Activated CD4-positive, alpha-beta T cell treated with anti-CD3 and anti-CD28 coated beads, Interleukin-2, amount 50 U/mL, for 48 hours (primary cell): ENCODE measurements at places on chromosomes 2 and 18.

DNA sequence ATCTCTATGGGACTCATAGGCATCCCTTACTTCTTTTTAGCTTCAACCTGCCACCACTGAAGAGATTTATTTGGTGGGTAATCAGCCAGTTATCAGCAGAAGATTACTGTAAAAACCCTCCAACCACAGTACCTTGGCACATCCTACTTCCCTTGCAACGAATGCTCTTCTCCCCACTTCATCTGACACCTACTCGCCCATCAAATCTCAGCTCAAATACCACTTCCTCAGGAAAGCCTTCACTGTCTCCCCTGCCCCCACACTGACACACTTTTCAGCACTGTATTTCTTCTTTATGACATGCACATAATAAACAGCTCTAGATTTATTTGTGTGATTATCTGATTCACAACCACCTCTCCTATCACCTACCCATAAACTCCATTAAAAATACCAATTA lies 3.1 kb downstream of the KDSR start:
- DNase-seq, result no peak

GRCh38 chr2:100821255-100821910 lies 1.4 kb downstream of the NPAS2 start:
- no peak for DNase-seq

DNA sequence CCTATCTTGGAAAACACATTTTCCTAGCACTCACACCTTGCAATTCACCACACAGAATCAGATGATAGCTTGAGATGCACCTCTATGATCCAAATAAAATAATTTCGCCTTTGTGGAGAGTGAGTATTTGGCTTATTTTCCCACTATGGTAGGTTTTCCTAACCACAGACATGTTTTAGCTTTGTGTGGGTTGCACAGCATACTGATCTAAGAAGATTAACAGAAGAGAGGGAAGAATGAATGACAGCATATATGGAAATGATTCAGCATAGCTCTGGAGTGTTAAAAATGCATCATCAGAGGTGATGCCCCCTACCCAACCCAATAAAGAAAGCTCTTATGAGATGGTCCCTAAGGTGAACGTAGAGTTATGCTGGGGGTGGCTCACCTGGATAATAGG lies 72.5 kb downstream of the GCA start:
- DNase-seq, result no peak

DNA sequence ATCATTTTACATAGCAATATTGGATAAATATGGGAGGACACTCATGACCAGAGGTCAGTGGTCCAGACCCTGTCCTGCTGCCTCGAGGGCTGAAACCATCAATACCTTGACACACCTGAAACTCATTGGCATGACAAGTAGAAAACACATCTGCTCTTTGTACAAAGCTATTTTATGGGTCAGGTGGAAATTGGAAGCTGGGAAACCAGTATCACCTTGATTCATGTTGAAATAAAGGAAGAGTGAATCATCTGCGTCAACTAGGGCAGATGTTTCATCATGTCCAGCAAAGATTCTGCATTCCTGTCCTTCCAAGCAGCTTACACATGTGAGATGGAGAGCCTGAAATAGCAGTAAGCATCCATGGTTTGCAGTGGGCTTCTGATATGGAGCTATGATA lies 80.0 kb upstream of the ERBB4 start:
- DNase-seq, result no peak

DNA sequence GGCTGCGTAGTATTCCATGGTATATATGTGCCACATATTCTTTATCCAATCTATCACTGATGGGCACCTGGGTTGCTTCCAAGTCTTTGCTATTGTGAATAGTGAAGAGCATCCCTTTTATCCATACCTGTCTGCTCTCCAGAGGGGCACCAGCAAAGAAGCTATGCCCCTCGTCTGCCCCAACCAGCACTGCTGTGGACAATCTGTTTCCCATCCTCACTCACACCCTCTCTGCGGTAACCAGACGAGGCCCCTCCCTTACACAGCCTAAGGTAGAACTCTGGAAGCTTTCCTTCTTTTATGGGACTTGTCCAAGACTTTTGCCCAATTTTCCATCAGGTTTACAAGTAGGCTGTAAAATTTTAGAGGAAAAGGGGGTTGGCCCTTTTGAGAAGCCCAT lies 24.9 kb downstream of the TTR start:
- no peak for DNase-seq

GRCh38 chr18:26298107-26298506 lies 71.9 kb downstream of the TAF4B start:
- no peak for DNase-seq

GRCh38 chr2:105768961-105769452 lies 24.3 kb downstream of the NCK2 start:
- DNase-seq, result no peak

GRCh38 chr2:156191527-156191926 lies 141.0 kb downstream of the NR4A2 start:
- DNase-seq, result no peak

DNA sequence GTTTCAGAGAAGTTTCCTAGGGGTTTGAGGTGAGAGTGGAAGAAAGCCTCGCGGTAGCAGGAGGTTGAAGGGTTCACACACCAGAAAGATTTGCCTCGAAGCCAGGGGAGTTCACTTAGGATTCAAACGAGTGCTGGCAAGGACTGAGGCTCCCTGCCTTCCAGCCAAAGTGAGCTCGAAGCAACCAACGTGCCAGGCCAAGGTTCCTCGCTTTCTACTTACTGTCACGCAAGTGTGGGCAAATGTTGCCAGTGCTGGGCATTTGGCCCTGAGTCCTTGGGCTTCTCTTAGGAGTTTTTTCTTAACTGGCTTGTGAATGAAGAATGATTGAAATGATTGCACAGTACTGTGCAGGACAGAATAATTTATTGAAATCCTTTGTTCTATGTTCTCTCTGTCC lies 53.6 kb downstream of the TMEM178A start:
- DNase-seq, result no peak

GRCh38 chr2:3651691-3652648 lies 6.0 kb upstream of the ALLC start:
- peak; percentile 74 for DNase-seq

DNA sequence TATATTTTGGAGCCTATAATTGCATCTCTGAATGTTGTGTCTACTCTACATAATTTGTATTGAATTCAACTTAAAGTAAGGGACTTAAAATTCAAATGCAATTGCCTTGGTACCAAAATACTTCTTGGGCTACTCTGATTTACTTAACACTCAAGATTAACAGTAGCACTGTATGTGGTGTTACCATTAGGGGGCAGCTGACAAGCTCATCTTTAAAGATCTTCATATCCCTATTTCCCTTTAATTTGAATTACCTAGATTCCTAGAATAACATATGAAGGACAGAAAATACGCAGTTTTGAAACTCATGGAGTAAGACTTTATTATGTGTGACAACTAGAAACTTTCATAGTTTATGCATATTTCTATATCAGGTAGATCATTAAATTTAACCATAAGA lies 37.4 kb upstream of the FAP start:
- DNase-seq, result no peak
